ENCODE measurements at places on chromosomes 2 and 18.
A peak's percentile ranks its signal among the peaks of the same experiment; 100 is the strongest.

- peak; percentile 64 for DNase-seq
These were observed 177.1 kb upstream of the HAAO start for GRCh38 chr2:42969231-42970150.

DNA sequence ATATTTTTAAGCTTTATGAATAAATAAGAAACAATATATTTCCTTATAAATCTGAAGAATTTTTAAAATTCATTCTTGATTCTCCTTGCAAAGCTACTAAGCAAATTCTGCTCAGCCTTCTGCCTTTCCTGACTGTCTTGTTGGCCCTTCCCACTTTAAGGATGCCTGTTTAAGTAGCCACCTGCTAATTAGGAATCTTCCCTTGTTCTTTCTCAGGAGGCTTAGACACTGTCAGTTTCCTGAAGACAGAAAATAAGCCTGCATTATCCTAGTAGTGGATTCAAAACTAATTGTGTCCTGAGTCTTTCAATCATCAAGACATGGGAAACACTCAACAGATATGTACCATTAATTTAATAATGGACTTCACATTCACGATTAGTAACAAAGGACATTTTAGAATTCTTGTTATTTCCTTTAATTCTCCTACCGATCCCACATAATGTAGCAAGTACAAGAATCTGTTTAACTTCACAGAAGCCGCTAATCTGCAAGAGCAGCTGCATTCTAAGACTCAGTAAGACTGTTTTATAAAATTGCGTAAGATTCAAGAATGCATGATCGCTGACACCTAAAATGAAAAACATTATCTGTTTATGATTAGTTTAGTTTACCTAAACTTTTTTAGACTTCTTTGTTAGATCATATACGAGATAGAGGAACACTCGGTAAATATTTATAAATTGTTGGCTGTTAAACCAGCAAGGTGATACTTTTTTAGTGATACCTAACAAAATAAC is 445.4 kb upstream of the DSEL start:
- no peak for DNase-seq

- DNase-seq, result no peak
These were observed 22.9 kb downstream of the IGFBP5 start for GRCh38 chr2:216672466-216672865.

GRCh38 chr2:150076281-150076680 is 411.2 kb downstream of the RND3 start:
- no peak for DNase-seq

DNA sequence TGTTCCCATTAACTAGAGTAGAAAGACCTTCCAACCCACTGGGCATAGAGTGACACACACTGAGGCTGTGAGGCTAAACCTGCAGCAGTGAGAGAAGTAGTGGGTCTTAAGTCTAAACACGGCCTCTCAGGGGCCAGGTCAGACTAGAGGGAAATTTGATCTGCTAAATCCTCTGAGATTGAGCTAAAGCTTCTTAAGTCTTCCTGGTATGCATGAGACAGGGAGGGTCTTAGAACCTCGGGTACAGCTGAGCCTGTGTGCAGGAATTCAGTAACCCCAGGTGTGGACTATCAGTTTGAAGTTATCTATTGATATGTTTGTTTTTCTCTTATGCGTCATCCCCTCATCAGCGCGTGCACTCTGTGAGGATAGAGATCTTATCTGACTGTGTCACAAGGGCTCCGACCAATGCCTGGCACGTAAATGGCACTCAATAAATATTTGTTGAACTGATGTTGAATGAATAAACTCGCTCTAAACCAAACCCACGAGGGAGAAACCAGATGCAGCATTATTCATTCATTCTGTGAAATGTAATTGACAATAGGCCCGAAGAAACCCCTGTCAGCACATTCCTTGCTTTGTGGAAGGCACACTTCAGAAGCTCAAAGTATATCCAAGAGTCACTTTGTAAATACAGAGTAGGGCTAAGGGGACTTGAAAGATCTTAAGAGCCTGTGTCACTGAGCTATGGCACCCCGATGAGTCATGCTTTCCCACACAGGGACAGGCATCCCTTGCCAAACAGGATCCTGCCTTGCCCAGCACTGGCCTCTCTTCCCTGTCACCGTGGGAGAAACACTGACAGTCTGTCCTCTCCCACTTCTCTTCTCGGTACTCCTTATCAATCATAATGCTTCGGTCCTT is 21.7 kb upstream of the RAB10 start:
- peak; percentile 37 for DNase-seq

GRCh38 chr2:137975280-137976271 is 11.3 kb downstream of the HNMT start:
- DNase-seq, result no peak

All from hematopoietic multipotent progenitor cell treated with erythropoietin and hydrocortisone succinate and interleukin-3 and kit ligand, for 4 days (in vitro differentiated cells).